ENCODE measurements at places on chromosomes 4 and X. TPM values are rescaled to one million over a fixed set of nuclear protein-coding genes. Genes with fewer than 3 reads are reported as not detected.

The MAGEA9B gene
- not detected for total RNA-seq

The TMEM154 gene
- total RNA-seq, result 1.4 TPM

The CYBB gene
- total RNA-seq, result not detected

The DMD gene
- total RNA-seq, result 10.3 TPM

The IGSF1 gene
- not detected for total RNA-seq

The SHROOM3 gene
- total RNA-seq, result under 0.01 TPM

The IL21 gene
- not detected for total RNA-seq

The NCAPG gene
- total RNA-seq, result 20.4 TPM
